ENCODE measurements at places on chromosomes 1 and 21.
A peak's percentile ranks its signal among the peaks of the same experiment; 100 is the strongest.

DNA sequence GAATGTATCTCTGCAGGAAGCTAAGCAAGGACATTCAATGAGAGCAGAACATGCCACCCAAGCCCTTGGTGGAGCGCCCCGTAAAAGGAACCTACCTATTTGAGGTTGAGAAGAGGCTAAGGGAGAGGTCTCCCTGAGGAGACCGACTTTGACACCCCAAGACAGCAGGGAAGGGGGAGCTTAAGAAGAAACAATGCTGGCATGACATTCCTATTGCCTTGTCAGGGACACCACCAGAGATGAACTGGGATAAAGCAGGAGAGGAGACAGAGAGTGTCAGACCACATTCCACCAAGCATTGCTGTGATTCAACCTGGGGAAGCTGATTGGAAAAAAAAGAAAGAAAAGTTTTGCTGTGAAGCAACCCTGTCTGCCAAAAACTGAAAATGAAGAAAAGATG lies 13.3 kb upstream of the S100A2 start:
- DNase-seq, result no peak

GRCh38 chr1:27099587-27100334 lies 55.2 kb downstream of the SLC9A1 start:
- DNase-seq, result peak; percentile 85

DNA sequence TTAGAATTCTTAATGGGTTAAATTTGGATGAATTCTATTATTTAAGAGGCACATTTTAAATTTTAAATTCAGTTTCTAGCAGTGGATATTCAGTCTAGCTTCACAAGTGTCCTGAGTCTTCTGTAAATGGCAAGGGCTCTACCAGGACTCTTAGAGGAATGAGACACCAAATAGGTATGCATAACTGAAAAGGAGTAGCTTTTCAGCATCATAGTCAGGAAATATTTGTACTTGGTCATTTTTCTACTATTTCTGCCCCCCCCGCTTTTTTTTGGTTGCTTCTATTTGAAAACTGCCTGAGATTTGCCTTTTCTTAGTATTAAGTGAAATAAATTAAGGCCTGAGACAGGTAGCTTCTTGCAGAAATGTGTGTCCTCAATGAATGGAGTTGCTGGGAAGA lies 80.2 kb downstream of the MAST2 start:
- DNase-seq, result no peak

- DNase-seq, result no peak
Observed at GRCh38 chr21:42414928-42415769, 11.4 kb downstream of the UBASH3A start.

GRCh38 chr1:201840055-201840454 lies 11.1 kb downstream of the IPO9 start:
- no peak for DNase-seq

GRCh38 chr1:15174615-15174983 lies 21.1 kb downstream of the TMEM51 start:
- DNase-seq, result no peak

DNA sequence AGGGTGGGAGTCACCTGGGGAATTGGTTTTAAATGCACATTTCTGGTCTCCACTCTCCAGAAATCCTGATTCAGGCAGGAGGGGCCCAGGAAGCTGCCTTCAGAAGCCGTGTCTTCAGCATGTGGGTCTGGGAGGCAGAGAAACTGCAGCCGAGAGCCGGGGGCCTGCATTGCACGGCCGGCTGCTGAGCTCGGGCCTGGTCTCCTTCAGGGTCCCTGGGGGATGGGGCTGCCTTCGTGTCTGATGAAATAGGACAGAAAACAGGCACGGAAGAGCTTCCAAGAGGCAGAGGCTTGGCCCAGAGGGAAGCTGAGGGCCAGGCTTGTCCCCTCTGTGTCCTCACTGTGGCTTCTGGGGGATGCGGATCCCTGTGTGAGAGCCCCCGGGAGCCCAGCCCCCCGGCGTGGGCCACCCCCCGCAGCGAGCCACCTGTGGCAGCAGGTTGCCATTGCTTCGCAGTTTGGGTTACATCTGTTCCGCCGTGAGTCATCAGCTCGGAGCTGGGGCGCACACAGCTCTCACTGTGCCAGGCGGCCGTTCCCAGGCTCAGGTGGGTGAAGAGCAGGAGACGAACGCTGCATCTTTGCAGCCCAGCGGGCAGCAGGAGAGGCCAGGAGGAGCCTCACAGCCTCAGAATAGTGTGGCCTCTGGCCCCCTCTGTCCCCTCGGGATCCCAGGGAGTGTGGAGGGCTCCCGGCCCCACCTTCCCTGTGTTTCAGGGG lies 72.4 kb downstream of the AJAP1 start:
- no peak for DNase-seq

DNA sequence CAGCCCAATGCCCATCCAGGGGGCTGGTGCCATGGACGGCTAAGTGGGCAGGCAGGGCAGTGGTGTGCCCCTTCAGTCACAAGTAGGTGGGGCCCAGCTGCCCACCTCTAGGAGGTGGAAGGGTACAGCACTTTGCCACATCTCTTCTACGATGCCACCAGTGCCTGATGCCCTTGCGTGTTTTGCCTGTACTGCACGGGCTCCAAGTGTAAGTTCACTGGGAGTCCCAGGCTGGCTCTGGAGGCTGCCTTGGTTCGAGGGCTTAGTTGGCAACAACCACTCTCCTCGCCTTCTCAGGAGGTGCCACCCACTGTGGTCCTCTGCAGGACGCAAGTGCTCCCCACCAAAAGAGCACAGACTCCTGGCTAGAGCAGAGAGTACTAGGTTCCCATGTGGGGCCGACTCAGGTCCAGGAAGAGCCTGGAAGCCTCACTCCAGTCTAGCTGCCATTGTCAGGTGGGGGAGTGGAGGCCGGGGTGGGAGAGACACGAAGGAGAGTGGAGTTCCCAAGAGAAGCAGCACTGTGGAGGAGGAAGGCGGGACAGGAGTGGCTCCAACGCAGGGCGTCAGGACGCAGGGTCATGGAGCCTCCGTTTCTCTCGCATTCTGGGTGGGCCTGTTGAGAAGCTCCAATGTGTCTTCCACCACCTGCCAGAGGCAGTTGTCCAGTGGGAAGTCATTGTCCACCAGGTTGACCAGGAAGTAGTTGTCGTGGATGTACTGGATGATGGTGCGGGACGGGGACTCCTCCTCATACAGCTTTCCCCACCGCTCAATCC lies 15.5 kb downstream of the MTHFR start:
- DNase-seq, result no peak

DNA sequence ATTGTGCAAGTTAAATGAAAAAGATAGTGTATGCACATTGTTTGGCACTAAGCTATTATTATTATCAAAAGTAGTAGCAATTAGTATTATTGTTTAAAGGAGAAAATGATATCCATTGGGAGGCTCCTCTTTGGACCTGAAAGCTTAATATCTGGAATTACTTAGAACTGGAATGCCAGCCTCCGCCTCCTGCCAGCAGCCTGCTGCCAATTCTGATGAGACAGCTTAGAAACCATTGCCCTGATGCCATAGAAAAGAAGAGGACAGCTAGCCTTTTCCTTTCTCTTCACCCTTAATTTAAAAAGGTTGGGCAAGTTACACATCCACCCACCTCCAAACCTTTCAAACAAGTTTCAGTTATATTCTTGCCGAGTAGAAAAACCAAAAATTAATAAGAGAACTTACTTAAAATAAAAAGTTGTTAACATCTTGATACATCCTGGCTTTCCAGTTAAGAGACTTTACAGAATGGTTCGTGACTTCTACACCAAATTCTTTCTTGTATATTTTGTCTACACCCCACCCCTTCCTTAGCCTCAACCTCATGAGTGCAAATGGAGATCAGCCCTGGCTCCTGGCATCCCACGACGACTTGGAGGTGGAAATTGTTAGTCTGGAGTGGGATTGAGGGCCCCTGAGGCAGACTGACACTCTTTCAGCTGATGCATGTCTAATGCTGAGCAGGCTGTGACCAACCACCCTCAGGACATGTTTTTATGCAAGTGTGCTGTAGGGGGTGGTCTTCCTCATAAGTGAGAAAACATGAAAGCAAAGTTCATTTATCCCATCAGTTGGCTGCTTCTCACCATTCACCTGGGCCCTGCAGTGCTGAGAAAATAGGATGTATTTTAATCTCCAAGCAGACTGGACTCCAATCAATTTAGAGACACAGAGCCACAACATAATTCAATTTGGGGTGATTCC lies 120.6 kb downstream of the KCNJ15 start:
- no peak for DNase-seq

- DNase-seq, result no peak
Observed at GRCh38 chr1:233367057-233367803, 39.7 kb downstream of the MAP3K21 start.

GRCh38 chr1:186118724-186119123 lies 256.3 kb downstream of the TPR start:
- DNase-seq, result no peak

Measured in bone marrow (tissue), 2 donors.